ENCODE measurements at places on chromosomes 7 and 10. TPM values are rescaled to one million over a fixed set of nuclear protein-coding genes. Genes with fewer than 3 reads are reported as not detected.
A peak's percentile ranks its signal among the peaks of the same experiment; 100 is the strongest.

GRCh38 chr7:41977151-41977651, 259.8 kb downstream of the GLI3 start:
- no peak for DNase-seq

DNA sequence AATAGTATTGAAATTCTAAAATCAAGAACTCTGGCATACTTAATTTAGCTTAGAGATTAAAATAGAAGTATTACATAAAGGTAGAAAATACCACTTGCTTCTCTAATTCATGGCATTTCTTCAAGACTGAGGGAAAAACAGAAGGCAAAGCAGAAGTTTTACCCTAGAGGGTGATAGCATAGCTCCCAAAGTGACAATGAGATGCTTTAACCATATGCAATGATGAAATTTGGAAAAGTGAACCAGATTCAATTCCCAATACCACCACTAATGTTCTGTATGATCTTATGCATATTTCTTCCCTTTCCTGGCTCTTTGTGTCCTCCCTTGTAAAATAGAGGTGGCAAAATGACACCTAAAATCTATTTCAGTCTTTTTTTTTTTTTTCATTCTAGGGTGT, 225.8 kb upstream of the PCLO start:
- no peak for DNase-seq

DNA sequence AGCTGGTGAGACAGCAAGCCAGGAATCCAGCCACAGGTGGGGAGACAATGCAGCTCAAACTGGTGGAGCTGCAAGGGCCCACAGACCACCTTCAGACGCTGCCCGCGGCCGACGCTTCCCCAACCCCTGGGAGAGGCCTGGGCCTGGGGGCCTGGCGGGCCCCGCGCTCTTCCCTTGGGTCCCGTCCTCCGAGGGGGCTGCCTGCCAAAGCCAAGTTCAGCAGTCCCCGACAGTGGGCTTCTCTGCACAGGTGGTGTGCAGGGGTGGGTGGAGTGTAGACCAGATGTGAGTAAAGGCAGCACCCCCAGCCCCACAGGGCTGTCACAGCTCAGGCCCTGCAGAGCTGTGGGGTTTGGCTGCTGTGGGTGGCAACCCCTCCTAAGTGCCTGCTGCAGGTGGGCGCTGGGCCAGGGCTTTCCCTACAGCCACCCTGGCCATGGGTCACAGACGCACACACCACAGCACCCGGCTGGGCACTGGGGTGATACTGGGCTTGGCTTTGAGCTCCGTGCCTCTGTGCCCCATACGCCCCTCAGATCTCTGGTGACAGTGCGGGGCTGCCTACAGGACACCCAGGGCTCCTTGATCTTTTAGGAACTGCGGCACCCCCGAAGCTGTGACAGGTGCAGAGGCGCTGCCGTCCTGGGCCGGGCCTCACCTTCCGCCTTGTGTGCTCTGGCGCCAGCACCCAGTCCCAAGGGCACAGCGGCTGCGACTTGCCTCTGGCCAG, 20.5 kb downstream of the BNIP3 start:
- no peak for DNase-seq

GRCh38 chr7:123271231-123271630, 71.5 kb upstream of the SLC13A1 start:
- DNase-seq = no peak

DNA sequence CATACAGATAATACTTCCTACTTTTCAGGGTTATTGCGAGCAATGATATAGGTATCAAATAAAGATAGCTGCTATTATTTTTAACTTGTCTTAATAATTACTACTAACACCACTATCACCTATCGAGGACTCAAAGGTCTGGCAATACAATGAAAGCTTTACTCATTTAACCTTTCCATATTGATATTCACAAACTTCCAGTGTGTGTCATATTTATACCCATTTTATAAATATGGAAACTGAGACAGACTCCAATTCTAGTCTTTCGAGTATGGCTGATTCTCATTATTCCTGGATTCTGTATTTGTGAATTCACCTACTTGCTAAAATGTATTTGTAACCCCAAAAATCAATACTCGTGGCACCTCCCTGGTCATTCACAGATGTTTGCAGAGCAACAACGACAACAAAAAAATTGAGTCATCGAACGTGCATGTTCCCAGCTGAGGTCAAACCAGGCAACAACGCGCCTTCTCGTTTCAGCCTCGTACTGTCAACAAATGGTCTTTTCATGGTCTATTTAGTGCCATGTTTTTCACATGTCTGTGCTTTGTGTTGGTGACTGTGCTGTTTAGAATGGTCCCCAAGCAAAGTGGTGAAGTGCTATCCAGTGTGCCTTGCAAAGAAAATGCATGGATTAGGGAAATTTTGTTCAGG, 51.7 kb downstream of the SMURF1 start:
- no peak for DNase-seq

Gene LRRC61
- polyA plus RNA-seq = 27.1 TPM

GRCh38 chr10:22727663-22728062, 13.3 kb upstream of the PIP4K2A start:
- no peak for DNase-seq

Gene NME8
- polyA plus RNA-seq = 0.28 TPM

- DNase-seq = no peak
Observed at GRCh38 chr7:20141666-20142065, 75.5 kb downstream of the MACC1 start.

GRCh38 chr10:85124603-85125051, 796.2 kb downstream of the CCSER2 start:
- no peak for DNase-seq

Gene SH2D4B
- polyA plus RNA-seq = 0.12 TPM

Gene LFNG
- polyA plus RNA-seq = 25.3 TPM

DNA sequence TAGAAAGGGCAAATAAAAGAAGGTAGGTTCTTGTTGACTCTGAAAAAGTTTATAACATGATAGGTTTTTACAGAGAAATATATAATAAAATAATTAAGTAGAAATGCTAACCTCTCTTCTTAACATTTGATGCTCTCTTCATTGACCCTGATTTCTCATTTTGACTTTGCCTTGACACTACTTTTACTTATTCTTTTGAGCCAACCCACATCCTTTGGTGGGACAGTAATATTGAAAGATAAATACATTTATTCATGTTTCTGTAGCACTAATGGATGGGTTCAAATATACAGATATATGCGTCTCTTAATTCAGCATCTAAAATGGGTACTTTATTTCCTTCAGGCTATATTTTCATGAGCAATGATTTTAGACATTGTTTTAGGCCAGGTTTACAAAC, 34.4 kb downstream of the DDC start:
- DNase-seq = no peak

DNA sequence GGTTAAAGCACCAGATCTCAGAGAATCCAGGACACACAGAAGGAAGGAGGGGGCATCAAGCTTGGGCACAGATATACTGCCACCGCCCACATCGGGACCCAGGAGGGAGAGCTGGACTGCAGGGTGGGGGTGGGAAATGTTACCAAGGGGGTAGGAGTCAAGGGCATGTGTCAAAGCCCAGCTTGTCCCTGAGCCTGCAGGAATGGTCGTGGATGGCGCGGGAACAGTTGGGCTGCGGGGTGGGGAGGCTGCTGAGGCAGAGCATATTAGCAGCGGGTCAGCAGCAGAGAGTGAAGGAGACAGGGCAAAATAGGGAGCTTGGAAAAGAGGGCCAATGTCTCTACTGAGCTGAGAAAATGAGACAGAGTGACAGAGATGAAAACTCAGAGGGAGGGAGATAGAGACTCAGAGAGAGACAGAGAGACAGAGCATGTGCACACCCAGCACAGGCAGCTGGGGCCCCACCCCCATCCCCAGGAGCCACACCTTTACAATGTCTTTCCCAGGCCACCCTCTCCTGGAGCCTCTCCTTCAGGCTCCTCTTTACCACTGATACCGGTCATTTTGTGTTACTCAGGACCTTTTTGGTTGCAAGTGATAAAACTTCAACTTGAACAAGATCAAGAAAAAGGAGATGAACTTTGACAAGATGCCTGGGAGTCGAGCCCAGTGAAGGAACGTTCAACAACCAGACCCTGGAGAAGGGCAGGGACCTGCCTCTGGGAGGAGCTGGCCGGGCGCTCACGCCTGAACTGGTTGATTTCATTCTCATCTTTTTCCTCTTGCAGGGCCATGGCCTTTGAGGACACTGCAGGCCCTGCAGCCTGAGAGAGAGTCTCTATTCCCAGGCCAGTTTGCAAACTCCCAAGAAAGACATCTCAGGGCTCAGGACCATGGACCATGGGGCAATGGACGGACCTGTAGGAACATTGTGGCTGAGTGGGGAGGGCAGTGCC, 50.0 kb downstream of the AOC1 start:
- no peak for DNase-seq

- no peak for DNase-seq
Observed at GRCh38 chr10:112507046-112507445, 60.0 kb downstream of the VTI1A start.

Gene LLCFC1
- polyA plus RNA-seq = 0.33 TPM

DNA sequence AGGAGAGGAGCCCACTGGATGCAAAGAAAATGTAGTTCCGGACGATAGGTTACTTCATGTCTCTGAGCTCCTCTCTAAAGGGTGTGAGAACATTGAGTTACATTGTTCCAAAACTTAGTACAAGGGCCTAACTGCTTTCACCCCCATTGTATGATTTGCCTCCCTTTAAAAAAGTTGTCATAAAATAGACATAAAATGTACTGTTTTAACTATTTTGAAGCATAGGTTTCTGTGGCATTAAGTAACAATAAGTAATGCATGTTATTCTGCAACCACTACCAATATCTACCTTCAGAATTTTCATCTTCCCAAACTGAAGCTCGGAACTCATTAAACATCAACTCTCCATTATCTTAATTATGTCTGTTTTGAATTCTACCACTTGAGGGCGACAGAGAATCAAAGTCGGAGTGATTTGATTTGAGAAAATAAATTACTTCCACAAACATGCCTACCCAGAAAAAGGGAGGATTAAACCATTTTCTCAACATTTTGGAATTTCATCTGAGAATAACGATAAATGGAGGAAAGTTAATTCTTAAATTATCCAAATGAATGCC, 2.7 kb downstream of the IGFBP1 start:
- peak; percentile 23 for DNase-seq

Gene RNF32
- 2.9 TPM for polyA plus RNA-seq

DNA sequence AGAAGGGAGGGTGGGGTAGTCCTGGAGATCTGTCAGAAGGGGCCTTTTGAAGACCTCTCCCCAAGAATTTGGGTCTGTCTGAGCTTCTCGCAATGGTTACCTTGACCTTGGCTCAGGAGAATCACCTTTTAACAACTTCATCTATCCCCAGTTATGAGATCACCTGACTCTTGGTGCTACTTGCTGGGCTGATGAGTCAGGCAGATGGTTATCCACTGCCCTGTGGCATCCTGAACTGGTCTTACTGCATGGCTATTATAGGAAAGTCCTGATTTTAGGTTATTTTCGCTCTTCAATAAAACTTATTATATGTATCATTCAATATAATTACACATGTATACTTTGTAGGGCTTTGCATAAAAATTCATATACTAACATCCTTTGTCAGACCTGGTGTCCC, 274.7 kb downstream of the GFRA1 start:
- DNase-seq = no peak

Gene ENKUR
- 5.6 TPM for polyA plus RNA-seq

DNA sequence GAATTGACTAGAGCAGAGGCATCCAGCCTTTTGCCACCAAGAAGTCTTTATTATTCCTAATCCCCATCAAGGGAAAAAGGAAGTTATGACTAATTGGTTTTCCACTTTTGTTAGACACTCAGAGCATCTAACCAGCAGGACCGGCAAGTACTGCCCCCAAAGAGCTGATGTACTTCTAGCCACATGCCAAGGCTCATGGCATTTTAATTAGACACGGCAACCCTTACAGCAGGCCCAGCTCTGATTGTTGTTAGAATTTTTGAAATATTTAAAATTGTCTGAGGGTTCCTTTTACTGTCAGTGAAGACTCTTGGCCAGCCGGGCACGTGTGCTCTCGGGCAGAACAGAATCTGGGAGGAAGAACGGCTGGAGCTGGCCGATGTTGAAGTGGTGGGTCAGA, 114.8 kb downstream of the SPAG6 start:
- DNase-seq = no peak

Gene CHAT
- polyA plus RNA-seq = not detected

DNA sequence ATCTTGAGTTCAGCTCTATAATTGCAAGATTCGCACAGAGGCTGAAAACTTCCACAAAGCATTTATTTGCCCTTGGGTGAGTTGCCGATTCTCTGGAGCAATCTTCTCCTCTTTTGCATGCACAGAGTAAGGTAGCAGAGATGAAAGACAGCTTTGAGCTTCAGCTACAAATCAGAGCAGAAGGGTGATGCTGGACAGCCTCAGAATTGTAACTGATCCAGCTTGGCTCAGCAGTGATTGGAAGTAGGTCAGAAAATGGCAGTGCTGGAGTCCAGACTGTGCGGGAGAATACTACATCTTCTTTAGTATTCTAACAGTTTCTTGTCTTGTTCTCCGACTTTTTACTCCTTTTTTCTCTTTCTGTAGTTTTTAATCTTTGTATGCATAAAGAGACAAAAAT, 55.4 kb upstream of the CDC14C start:
- no peak for DNase-seq

DNA sequence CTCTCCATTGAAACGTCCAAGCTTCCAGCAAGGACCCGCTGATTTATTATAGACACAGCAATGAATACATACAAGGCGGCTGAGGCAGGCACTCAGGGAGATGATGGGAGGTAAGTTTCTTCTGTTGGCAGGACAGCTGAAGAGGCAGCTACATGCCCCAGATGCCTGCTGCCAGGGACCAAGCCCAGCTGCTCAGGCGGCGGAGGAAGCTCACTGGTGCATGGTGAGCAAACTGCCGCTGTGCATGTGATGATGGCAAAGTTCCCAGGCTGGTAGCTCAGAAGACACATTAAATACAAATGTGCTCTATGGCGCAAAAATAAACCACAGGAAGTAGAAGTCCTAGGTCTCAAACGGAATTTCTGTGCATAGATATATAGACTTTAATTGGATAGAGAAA, 2.3 kb downstream of the DNTT start:
- DNase-seq = no peak

DNA sequence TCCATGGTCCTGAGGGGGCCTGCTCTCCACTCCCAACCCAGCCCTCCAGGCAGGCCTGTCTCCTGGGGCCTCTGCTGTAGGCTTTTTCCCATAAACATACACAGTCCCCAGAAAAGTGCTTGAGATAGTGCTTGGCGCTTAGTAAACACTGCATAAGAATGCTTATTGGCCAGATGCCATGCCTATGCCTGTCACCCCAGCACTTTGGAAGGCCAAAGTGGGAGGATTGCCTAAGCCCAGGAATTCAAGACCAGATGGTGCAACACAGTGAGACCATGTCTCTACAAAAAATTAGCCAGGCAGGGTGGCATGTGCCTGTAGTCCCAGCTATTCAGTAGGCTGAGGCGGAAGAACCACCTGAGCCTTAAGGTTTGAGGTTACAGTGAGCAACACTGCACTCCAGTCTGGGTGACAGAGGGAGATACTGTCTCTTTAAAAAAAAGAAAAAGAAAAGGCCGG, 24.6 kb upstream of the ASL start:
- no peak for DNase-seq

Gene PLAU
- 34.4 TPM for polyA plus RNA-seq

DNA sequence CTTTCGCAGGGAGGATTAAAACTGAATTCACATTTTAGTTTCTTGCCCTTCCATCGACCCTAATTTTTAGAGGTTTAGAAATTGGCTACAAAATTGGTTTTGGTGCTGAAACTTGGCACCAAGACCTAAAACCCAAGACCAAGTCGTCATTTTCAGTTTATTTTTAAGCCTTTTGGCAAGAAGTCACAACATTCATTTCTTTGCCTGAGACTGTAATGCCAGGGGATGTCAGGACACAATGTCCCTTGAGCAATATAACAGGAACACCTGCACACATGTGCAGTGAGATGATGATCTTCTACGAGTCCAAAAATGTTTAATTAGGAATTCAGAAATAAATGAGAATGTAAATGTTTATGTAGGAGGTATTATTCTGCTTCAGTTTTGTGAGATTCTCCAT, 335.4 kb upstream of the ANKRD30A start:
- no peak for DNase-seq

- no peak for DNase-seq
Observed at GRCh38 chr10:61877887-61878739, 23.4 kb upstream of the ARID5B start.

Gene MYL10
- 0.42 TPM for polyA plus RNA-seq
